AG09309 (cell line): ENCODE measurements at places on chromosomes 1 and 21.

DNA sequence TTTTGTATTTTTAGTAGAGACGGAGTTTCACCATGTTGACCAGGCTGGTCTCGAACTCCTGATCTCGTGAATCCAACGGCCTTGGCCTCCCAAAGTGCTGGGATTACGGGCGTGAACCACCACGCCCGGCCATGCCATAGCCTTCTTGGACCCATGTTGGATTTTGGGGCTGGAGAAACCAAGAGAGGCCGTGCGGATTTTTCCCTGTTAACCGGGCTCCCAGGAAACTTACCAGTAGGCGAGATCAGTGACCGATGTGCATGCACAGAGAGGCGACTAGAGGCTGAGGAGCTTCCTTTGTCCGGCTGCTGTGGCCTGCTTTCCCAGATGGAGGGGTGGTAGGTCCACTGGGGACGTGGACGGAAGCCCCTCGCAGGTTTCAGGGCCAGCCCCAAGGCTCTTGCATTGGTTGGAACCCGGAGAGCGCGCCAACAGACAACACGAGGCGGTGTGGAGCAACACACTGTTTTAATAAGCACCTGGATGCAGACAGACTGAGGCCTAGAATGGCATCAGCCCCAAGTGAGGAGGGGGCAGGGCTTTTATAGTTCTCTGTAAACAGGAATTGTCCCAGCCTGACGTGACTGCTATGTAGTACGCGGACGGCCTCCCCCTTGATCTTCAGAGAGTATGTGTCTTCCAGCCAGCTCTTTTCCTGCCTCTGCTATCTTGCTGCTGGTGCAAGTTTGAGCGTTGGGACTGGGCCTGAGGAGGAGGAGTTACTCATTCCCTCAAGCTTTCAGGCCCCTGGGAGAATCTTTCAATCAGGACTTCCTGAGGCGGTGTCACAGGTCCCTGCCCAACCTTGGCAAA is at the start of gene ERVH48-1:
TSS of gene ERVH48-1 (minus strand) at position 517 of the 813 bp plus-strand sequence. CDS start 6,624 bp downstream, outside the sequence.
- no peak for DNase-seq

GRCh38 chr1:18557621-18558465 is 72.8 kb upstream of the PAX7 start:
- no peak for DNase-seq

DNA sequence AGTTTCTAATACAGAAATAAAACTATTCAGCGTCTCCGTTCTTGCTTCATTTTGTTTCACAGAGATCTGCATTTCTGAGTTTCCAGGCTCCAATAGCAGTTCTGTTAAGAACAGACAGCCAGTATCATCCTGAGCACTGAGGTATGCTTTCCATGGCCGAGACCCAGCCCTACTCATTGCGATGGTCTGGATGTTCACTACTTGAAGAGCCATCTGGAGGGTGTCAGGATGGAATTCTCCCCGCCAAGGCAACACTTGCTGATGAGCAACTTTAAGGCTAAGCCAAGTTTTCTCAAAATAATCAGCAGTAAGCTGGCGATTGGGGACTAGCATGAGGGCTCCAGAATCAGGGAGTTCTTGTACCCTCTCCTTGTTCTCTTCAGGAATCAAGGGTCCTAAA is 7.7 kb upstream of the BCL2L15 start:
- no peak for DNase-seq

GRCh38 chr21:43361127-43361492 is 65.8 kb downstream of the SIK1 start:
- DNase-seq, result no peak

- DNase-seq, result no peak
Measured at GRCh38 chr1:230299191-230300006, 126.7 kb downstream of the PGBD5 start.

DNA sequence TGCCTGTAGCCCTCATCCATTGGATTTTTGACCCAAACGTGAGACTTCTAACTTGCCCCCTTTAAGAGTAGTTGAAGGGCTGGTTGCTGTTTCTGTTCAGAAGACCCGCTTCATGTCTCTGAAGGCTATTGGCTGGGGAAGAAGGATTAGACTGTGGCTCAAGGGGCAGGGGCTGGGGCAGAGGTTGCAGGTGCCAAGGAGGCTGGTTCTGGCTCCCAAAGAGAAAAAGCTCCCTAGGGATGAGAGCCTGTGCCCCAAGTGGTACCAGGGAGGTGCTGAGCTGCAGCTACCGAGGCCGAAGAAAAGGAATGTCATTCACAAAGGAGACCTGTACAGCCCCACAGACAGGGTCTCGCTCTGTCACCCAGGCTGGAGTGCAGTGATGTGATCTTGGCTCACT is 5.8 kb downstream of the WNT3A start:
- no peak for DNase-seq

DNA sequence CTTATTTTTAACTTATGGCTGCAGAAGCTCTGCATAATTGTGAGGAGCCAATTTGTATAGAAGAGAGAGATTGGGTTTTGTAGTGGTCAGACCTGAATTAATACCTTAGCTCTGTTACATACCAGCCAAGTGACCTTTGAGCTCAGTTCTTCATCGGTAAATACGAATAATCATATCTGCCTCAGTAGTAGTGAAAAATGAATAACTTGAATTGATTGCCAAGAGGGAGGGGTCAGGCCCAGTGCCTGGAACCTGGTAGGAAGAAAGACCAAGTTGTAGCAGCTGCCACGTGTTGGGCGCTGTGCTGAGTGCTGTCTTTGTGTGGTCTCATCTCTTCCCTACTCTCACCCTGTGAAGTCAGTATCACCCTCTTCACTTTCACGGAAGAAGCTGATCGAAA is 247.5 kb downstream of the PBX1 start:
- no peak for DNase-seq

GRCh38 chr1:206734499-206735142 is 36.0 kb upstream of the IL19 start:
- no peak for DNase-seq

GRCh38 chr1:224996266-224996665 is 66.8 kb downstream of the DNAH14 start:
- DNase-seq, result no peak

- DNase-seq, result no peak
Measured at GRCh38 chr21:41560661-41561158, 52.8 kb upstream of the TMPRSS2 start.

- no peak for DNase-seq
Measured at GRCh38 chr1:225543350-225543749, 109.6 kb downstream of the ENAH start.

DNA sequence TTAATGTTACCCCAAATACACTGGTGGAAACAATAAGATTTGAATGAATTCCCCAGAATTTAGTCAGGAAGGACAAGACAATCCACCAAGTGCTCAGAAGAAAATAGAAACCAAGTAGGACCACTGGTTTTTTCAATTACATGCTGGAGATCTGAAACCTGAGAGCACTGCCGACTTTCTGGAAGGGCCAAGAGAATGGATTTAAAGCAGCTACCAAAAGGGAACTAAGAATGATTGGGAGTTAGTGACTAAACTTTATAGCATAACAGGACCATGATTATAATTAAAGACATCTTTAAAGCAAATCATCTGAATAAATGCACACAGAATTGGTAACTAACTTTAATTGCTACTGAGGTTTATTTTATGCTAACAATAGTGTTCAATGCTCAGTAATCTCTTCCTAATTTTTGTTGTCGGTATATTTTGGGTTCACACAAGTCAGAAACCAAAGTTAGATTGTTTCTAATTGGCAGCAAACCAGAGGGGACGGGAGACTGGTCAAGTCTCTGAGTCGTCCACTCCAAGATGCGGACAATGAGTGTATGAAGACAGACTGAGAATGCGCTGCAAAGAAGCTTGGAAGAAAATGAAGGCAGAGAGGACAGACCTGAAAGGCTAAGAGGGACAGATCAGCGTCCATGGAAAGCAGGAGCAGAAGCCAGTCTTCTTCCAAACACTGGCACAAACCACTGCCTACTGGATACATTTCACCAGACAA is 2.3 kb upstream of the RGS13 start:
- no peak for DNase-seq

- peak; percentile 68 for DNase-seq
Measured at GRCh38 chr1:21703318-21703963, 34.3 kb upstream of the RAP1GAP start.

DNA sequence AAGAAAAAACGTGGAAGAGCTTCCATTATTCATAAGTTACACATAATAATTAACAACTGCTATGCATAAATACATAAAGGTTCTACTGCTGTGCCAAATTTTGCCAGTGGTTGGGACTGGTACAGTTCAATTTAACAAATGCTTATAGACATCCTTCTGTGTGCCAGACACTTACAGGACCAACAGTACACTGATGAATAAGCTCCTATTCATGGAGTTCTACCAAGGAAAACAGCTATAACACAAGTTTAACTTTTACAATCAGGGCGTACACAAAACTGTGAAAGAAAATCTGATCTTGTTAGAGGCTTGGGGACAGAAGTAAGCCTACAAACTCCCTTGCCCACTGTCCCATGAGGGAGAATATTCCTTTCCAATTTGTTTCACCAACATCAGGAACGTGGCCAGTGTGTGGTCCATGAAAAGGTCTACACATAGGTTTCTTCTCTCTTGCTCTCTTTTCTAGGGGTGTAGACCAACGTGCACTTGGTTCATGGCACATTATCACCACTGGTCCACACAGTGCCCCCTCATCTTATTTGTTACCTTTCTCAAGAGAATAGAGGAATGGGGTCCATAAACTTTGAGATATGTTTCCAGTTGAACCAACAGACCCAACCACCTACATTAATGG is 10.1 kb downstream of the NRIP1 start:
- no peak for DNase-seq

- no peak for DNase-seq
Measured at GRCh38 chr1:64228167-64228957, 24.9 kb downstream of the UBE2U start.

- DNase-seq, result peak; percentile 35
Measured at GRCh38 chr1:65001231-65001792, 35.0 kb upstream of the JAK1 start.

GRCh38 chr1:194903524-194903923 is 1704.7 kb downstream of the KCNT2 start:
- DNase-seq, result no peak

DNA sequence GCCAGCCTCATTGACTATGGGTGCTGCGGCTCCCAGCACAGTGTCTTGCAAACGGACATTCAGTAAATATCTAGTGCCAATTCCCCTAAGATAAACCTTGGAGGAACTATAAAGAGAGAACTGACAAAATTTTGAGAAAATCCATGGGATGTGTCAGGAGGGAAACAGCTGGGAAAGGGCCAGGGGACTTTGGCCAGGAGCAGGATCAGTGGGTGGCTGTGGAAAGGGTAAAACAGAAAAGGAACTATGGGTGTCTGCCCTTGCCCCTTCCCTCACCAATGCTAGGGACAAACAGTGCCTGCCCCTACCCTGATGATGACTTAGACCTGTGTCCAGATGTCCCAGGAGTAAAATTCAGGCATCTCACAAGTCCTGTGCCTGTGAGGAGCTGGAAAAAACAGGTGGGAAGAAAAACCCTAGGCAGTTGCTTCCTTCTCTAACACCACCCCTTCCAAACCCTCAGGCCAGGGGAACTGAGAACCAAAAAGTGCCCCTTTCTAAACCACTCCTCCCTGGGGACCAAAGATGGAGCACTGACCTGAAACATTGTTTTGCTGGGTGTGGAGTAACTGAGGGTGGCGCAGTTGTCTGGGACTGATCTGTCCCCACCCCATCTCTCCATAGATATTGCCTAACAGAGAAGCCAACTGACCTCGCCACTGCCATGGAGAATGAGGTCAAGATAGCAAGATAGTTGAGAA is 22.1 kb upstream of the IFNAR2 start:
- no peak for DNase-seq

DNA sequence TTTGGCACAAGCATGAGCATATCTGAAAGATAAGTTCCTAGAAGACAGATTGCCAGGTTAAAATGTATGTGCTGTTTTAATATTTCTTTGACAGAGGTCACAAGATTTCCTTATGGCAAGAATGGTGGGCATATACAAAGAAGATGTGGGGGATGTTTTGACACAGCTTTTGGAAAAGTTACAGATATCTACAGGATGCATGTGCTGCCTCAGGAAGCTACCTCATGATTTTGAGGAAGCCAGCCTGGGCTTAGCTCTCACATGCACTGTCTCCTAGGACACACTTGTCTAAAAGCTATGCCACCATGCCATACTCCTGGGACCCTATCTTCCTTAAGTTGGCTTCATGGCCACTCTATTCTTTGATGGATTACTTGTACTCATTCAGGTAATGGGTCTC is 99.9 kb downstream of the C1orf94 start:
- DNase-seq, result no peak

DNA sequence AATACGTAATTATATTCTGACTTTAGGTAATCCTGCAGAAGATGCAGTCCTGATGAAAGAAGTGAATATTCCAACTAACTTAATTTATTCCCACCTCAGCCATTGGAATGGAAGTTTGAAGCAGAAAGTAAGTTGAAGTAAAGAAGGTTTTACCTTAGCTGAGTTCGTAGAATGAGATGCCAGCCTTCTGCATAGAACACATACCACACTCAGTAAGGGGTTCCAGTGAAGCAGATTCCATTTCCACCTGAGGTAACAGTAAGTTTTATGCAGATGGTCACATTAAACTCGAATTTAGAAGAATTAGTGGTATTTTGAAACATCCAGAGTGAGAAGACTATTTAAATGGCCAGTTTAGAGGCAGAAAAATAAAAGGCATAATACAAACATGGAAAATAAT is 20.2 kb downstream of the RBM11 start:
- DNase-seq, result no peak

GRCh38 chr1:89088572-89088971 is 23.6 kb upstream of the GBP1 start:
- no peak for DNase-seq
